ENCODE measurements at places on chromosomes 5 and 9.

DNA sequence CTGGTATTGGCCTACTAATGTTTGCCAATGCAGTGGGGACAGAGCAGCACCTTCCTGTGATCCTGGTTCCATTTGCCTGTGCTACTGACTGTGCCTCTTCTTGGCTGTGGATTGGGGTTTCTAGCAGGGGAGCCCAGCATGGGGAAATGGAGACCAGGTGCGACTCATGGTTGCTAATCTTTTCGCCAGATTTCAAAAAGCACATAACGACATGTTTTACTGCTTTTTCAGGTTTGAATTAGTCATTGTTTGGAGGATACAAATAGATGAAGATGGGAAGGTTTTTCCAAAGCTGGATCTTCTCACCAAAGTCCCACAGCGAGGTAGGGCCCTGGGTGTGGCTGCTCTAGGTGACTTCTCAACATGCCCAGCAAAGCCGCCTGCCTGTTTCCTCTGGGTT, 57.6 kb downstream of the IPPK start:
- DNase-seq, result no peak

DNA sequence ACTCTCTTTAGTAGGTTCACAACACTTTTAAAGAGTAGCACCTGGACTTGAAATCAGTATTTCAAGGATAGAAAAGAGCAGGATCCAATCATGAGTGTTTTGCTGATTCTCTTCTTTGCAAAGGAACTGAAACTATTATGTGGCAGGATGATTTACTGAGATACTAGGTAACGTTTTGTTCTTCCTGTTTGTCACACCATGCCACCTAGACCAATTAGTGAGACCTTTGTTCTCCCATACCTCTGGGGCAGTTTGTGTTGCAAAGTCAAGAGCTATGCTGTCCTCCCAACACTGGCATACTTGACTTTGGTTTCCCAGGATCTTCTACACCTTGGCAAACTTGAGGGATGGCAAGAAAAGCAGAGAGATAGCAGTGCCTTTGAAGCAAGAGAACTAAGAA, 43.4 kb downstream of the PPP1R2B start:
- no peak for DNase-seq

DNA sequence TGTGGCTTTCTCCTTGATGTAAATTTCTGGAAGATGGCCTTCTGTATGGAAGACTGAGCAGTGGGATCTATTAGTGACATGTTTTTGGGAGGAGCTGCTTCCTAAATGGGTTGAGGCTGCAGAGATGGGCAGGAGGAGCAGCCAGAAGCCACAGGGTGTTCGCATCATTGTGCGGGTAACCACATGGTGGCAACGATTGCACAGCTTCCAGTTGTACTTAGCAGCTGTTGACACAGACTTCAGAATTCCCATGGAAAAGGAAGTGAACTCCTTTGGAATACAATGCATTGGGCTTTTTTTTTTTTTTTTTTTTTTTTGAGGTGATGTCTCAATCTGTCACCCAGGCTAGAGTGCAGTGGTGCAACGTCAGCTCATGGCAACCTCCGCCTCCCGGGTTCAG, 297.3 kb downstream of the NR3C1 start:
- no peak for DNase-seq

- no peak for DNase-seq
These were observed 37.2 kb downstream of the ZNF622 start for GRCh38 chr5:16428359-16428758.

DNA sequence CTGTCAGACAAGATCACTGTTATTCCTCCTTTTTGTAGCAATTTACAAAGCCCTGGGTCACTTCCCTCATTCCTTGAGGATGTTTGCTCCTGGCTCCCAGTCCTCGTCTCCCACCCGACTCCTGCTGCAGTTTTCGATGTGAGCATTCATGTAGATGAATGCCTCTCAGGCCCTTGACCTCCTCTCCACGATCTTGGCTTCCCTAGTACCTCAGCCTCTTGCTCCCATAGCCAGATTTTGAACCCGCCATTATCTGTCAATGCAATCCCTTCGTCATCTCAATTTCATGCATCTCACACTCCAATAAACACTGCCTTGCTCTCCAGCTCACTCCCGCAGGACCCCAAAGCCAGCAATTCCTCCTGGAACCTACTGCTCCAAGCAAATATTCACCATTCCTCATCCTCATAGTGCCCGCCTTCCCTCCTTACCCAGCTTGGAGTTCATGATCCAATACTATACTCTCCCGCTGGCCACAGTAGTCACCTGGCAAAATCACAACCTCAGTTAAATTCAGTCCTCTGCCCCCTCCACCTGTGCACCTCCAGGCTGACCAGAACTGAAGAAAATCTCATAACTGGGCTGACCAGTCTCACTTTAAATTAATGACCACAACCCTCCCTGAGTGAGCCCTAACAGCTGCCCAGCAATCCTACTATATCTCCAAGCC, 35.1 kb upstream of the JADE2 start:
- DNase-seq, result no peak

- DNase-seq, result no peak
These were observed 213.8 kb upstream of the ACTBL2 start for GRCh38 chr5:57696389-57696769.

- no peak for DNase-seq
These were observed 4.4 kb downstream of the SLIT3 start for GRCh38 chr5:169296419-169297143.

Data from NCI-H2081 treated with DMSO at 0.1 percent for 48 hours (cell line).